RCC 7860 (cell line): ENCODE measurements at places on chromosomes 11 and 22.

DNA sequence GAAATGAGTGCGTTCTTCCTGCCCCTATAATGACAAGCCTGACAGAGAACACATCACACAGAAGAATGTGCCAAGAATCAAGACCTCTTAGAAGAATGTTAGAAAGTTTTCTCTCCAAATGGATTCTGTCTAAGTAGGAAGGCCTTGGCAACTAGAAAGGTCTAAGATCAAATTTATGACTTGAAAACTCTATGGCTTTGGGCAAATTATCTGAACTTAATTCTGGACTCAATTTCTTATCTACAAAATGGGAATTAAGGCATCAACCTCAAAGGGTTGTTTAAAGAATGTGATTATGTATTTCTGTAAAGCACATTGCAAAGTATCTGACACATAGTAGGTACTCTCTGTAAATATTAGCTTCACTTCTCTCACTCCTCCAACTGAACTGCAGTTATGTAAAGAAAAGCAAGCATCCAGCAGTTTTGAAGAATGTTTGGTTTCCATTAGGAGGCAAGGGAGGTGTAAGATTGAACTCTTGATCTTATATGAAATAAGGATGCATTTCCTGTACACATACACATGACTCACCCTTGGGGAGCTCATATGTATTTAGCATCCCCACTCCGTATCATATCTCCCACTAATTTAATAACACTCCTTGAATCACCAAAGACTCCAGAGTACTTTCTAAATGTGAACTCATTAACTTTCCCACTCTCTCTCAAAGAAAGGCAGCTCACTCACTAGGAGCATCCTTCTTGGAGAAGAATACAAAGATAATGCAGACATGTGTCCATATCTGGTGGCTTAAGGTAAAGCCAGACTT is 77.6 kb downstream of the ETS1 start:
- no peak for DNase-seq

DNA sequence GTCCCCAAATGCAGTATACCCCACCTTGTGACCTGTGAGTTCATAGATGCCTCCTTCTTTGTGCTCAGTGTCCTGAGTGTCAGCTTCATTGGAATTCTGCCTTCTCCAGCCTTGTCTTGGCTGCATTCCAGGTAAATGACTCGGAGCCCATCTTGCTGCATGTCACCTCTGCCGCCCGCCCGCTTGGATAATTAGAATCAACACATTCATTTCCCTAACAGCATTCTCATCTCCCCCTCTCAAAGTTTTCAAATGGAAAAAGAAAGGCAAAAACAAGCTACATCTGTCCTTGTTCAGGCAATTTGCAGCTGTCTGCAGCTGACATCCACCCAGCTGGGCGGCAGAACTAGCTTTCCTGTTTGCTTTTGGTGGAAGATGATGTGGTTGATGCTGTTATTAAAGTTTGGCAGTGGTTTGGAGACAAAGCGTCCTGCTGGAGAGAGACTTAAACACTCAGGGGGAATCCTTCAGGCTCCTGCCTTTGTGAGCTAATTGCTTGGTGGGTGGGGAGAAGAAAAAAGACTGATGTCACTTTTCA is 198.8 kb upstream of the SEZ6L start:
- DNase-seq = no peak

- no peak for DNase-seq
These were observed 80.9 kb upstream of the PICALM start for GRCh38 chr11:86149792-86150191.

DNA sequence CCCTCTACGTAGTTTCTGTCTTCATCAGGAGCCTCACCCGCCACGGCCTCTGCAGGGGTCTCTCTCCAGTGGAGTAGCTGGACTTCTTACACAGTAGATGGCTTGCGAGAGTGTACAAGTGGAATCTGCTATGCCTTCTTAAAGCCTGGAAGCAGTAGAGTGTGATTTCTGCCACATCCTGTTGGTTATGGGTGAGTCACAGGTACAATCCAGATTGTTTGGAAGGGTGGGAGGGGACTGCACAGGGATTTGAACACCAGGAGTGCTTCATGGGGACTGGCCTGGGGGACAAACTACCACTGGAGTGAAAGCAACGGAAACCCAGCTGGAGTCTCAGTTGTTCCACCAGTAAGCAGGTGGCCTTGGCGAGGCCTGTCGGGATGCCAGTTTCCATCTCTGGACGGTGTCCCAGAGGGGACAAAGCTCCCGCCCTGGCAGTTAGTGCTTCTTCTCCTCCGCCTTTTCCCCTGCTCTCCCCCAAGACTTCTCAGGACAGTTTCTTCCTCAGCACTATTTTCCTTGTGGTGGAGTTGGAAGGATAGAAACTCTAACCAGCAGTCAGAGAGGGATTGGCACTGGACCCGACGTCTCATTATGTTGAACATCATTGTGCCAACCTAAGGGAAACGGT is 85.0 kb upstream of the RCN1 start:
- peak; percentile 54 for DNase-seq

DNA sequence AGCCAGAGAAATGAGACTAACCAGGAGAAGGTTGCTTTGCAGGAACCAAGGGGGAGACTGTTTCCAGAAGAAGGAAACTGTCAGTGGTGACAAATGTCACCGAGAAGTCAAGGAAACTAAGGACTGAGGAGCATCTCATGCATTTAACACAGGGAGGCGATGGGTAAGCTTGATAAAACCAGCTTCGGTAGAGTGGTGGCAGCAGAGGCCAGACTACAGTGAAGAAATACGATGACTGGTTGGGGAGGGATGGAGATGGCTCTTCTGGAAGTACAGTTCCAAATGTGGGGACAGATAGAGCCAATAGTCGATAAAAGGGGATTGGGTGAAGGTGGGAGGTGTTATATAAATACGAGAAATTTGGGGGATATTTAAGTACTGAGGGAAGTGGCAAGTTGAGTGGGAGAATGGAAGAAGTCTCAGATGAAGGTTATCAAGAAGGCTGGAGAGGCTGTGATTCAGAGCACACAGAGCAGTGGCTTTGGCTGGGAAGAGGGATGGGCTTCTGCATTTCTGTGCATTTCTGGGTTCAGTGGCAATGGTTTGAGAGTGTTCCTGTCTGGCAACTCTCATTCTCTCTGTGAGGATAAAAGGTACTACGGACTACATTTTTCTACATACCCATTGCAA is 29.2 kb downstream of the SC5D start:
- DNase-seq = no peak

GRCh38 chr11:102564110-102564509 is 33.6 kb upstream of the MMP7 start:
- peak; percentile 86 for DNase-seq

DNA sequence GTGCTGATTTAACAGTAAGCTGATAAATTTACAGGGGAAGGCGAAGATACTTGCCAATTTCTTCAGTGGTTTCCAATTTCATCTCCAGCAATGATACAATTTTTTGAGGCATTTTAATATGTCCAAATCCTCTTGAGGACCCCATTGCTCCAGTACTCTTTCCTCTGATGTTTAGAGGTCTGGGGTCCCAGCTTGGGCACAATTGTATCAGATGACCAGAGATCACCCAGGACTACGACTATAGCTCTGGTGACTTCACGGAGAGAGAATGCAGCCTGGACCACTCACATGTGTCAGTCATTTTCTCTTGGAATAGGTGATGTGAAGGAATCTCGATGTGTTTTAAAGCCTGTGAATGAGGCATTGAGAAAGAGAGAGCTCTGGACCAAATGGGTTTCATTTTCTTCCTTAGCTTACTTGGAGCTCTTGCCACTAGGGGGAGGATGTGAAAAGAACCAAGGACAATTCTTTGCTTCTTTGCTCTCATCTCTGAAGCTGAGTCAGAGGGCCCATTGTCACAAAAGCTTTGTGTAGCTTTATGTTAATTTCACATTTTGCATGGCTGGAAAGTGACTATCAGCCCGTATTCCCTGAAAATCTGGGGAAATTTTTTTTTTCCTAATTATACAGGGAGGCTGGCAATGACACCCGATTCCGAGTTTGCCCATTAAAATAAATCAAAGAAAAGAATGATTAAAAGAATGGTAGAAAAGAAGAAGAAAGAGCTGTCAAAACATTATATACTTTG is 6.7 kb upstream of the CCDC90B start:
- peak; percentile 26 for DNase-seq

DNA sequence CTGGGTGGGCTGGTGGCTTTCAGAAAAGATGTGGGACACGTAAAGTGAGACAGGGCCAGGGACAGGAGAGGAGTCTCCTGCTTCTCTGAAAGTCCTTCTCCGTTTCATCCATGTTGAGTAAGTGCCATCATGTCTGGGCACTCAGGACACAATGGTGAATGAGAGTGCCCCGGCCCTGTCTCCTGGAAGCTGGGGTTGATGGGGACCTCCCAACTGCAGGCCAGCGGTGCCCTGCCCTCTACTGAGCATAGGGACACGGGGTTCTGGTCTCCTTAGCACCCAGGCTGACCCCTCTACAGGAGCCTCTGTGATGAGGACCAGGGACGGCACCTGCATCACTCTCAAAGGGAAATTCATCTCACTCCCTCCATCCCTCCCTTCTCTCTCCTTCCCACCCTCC is 772.3 kb downstream of the BRD1 start:
- no peak for DNase-seq

GRCh38 chr11:70305501-70305900 is 35.0 kb downstream of the PPFIA1 start:
- DNase-seq = no peak

DNA sequence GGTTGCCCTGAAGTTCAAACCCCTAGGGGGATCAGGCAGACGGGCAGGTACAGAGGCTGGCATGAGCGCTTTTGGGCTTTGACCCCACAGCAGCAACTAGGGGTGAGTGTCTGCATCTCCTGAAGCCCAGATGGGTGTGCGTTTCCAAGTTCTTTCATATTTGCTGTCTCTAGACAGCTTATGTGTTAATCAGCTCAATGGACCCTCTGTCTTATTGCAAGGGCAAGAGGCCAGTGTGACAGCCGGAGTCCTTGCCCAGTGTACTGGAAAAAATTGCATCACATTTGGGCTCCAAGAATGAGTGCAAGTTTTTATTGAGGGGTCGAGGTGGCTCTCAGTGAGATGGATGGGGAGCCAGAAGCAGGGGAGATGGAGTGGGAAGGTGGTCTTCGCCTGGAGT is 1863.7 kb upstream of the RAG2 start:
- no peak for DNase-seq

- no peak for DNase-seq
These were observed 86.4 kb downstream of the CELSR1 start for GRCh38 chr22:46450931-46451561.

- DNase-seq = no peak
These were observed 73.9 kb downstream of the TRPC6 start for GRCh38 chr11:101509922-101510321.

DNA sequence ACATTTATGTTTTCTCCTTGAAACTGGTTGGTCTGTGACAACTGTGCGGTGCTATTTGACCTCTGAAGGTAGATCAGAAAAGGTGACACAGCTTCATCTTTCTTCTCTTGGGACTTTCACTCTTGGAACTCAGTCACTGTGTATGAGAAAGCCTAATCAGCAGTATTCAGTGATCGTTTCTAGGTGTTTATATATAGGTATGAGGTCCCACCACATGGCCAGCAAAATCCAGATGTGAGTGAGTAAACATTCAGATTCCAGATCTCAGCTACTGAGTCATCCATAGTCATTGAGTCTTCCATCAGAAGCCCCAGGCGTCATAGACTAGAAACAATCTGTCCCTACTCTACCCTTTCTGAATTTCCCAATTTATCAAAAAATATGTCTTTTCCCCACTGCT is 117.3 kb upstream of the CTSC start:
- no peak for DNase-seq

GRCh38 chr11:94494126-94494680 is 419 bp downstream of the ANKRD49 start:
- DNase-seq = no peak

- no peak for DNase-seq
These were observed 573.8 kb upstream of the FAT3 start for GRCh38 chr11:91650802-91651201.

DNA sequence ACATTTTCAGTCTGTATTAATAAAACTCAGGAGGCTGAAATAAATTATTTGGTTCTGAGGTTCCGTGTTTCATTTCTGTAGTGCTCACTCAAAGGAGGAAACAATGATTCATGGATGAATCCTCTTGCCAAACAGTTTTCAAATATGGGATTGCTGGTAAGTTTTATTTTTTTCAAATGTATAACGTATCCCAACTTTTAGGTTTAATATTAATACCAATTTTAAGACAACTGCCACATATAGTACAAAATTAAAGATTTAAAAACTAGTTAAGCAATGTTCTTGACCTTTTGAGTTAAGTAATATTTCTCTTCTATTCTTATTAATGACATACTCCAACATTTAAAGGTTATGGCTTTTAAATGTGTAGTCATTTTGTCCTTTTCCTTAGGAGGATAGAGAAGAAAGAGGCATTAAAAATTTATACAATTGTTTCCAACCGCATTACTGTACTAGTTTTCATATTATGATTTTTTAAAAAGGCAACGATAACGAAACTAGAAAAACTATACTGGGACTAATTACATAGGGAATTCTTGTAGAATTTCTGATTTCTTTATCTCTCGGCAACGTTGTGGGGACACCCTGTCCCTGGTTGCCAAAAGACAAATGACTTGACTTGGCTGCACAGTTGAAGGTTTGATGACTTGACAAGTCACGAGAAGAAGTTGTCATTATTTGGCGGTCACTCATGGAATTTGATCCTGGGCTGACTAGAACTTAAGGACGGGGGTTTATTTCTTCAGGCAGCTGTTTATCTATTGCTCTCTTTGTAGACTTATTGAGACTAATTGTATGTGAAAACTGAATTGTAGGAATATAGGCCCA is 69.1 kb upstream of the ADSL start:
- no peak for DNase-seq

GRCh38 chr11:102886999-102887398 is 12.2 kb upstream of the MMP12 start:
- DNase-seq = no peak

- no peak for DNase-seq
These were observed 91.3 kb downstream of the MYEOV start for GRCh38 chr11:69385144-69385820.

- no peak for DNase-seq
These were observed 1.4 kb downstream of the ZFP91 start for GRCh38 chr11:58580311-58580710.

GRCh38 chr11:6733326-6734275 is 38.2 kb downstream of the OR2AG2 start:
- no peak for DNase-seq

DNA sequence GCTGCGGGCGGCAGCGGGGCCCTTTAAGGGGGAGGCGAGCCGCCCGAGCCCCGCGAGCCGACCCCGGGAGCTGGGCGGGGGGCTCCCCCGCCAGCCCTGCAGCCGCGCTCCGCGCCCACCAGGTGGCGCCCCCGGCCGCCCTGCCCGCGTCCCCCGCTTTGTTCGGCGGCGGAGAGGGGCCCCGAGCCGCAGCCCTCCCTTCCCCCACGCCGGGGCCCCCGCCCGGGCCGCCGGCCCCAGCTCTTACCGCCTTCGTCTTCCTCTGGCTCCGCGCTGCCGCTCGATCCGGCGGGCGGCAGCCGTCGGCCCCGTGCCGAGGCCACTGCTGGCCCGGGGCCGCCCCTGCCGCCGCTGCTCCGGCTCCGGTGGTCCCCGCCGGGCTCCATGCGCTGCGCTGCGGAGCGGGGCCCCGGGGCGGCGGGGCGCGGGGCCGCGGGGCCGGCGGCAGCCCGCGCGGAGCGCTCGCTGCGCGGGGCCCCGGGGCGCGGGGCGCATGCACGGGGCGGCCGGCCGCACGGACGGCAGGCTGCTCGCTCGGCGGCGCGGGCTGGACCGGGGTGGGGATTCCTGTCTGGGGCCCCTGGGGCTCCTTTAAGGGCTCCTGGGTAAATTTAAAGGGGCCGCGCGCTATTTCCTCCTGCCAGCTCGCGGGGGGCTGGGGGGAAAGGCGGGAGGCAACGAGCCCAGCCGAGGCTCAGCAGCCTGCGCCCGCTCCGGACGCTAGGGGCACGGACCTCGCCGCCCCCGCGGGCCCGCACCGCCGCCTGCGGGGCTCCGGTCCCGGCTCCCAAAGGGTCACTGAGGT is at the start of gene ZFTA:
ZFTA (minus strand) TSS at position 539 of the 805 bp plus-strand sequence; CDS start at position 386, 153 bp downstream.
- peak; percentile 15 for DNase-seq

- no peak for DNase-seq
These were observed 9.8 kb downstream of the NRXN2 start for GRCh38 chr11:64713016-64713707.
